ENCODE measurements at places on chromosomes 2 and 18. TPM values are rescaled to one million over a fixed set of nuclear protein-coding genes. Genes with fewer than 3 reads are reported as not detected.

GRCh38 chr2:24635181-24635580 is 144.1 kb downstream of the NCOA1 start:
- no peak for DNase-seq

DNA sequence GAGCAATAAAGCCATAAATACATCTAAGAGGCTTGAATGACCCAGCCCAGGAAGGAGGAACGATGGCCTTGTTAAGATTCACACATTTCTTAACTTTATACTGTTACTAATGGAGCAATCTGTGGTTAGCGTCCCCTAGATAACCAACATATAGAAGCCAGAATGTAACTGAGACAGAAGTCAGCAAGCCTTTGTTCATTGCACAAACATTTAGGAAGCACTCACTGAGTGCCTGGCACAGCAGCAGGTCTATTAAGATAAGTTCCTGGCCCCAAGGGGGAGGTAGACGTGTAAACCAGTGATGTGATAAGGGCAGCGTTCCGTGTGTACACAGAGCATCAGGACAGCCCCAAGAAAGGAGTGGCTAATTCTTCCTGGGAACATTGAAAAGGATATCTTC is 63.6 kb upstream of the ATL2 start:
- DNase-seq, result no peak

GRCh38 chr2:222566229-222566628 is 89.7 kb downstream of the FARSB start:
- DNase-seq, result no peak

Gene EPB41L3
- 14.3 TPM for total RNA-seq

DNA sequence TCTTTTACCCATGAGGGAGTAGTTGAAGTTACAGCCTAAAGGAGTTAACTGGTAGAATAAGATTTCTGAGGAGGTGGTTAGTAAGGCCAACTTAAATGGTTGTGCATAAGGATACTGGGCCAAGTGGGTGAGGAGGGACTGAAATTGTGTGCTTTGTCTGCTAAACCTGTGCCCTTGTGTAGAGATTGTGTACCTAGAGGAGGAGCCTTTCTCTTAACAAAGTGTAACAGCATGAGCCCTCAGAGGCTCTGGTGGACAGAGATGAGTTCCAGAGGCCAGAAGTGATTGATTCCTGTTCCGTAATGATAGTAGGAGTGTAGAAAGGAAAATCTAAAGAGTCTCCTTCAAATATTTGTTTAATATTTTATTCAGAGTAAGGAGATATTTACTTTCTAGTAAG is 42.9 kb downstream of the OTX1 start:
- no peak for DNase-seq

DNA sequence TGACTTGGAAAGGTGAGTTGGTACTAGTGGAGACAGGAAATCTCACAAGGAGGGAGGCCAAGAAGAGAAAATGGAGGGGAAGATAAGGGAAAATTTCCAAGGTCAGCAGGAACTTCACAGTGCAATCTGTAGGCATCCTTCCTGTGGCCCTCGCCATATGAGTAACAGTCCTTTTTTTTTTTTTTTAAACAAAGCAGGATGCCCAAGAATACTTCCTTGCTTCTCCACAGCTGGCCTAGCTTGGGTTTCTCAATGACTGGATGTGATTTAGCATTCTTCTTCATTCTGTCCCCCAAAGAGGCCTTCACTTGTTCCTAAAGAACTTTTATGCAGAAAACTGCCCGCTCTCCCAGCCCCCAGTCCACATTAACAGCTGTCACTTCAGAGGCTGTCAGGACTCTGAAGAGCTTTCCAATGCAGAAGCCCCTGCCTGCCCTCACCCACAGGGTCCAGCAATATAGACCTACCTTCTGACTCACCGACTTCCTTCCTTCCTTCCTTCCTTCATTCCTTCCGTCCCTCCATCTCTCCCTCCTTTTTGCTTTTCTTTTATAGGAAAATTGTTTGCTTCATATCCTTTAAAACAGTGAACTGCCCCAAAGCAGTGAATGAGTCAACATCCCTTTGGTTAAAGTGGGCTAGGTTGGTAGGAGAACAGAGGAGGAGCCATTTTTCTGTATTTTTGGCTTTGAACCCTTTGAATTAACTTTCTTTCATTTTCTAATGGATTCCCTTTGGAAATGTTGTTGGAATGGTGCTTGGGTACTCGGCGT is 172.0 kb downstream of the MGAT5 start:
- DNase-seq, result no peak

Gene CNGA3
- not detected for total RNA-seq

- no peak for DNase-seq
Measured at GRCh38 chr2:120912101-120912985, 176.7 kb downstream of the GLI2 start.

DNA sequence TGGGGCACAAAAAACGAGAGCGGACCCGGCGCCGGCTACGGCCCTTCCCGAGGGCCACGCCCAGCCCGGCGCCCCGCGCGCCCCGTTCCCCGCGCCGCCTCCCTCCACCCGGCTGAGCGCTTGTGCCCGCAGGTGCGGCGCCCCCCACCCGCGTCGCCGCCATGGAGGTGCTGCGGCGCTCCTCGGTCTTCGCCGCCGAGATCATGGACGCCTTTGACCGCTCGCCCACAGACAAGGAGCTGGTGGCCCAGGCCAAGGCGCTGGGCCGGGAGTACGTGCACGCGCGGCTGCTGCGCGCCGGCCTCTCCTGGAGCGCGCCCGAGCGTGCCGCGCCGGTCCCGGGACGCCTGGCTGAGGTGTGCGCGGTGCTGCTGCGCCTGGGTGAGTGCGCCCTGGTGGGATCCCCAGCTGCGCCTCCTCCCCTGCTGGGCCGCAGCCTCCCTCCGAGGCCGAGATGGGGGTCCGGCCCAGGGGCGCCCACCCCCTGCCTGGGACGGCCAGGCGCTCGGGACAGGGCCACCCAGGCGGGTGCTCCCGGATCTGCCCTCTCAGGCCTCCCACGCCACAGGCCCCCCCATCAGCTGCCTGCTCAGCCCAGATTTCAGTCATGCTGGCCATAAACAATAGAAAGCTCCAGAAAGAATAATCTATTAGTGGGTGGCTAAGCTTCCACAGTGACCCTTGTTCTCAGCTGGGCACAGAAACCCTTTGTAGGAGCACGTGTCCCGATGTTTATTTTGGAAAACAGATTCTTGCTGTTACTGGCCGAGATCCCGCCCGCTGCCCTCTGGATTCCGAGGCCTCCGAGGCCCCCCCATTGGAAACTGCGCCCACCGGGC is 997 bp downstream of the BOK start:
- peak; percentile 57 for DNase-seq

DNA sequence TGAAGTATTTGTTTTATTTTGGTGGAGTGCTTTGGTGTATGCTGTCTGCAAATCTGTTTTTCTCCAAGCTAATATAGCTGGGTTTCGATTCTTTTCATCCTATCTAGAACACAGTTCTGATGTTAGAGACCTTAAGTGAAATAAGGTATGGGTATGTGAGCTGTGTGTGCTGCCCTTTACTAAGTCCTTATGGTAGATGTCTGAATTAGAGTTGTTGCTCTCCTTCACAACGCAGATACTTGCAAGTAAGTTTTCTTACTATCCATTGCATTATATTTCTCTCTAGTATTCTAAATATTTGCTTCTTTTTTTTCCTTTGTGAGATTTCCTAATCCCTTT is 38.6 kb downstream of the AGFG1 start:
- DNase-seq, result no peak
